D721Med (cell line): ENCODE measurements at places on chromosomes 2 and 18.

GRCh38 chr18:66156946-66157687, 406.3 kb downstream of the CDH7 start:
- no peak for DNase-seq

DNA sequence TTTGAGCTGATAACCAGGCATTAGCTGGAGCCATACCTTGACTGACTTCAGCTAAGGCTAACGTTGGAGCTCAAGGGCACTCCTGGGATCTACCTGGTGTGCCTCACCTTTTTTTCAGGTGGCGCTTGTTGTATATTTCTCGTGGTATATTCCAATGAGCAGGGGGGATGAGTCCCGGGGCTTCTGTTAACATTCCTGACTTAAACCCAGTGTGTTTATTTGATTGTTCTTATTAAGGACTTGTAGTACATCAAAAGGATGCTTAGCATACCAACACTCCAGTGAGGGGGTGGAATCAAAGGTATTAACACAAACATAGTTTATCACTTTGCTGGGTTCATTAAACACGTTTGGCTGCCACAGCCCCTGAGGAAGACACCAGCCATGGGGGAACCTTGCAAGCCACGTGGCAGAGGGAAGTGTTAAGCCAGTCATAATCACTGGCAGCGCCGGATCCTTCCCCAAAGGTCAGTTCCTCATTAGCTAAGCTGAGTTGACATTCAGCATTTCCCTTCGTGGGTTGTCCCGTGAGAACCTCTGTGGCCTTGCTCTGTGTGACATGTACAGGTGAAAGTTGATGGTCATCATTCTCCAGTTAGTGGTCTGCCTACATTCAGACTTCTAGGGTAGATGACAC, 119.5 kb upstream of the MCFD2 start:
- DNase-seq = no peak

- no peak for DNase-seq
Measured at GRCh38 chr2:96140941-96141623, 2.8 kb upstream of the ASTL start.

GRCh38 chr2:187302116-187302515, 145.9 kb downstream of the CALCRL start:
- no peak for DNase-seq

DNA sequence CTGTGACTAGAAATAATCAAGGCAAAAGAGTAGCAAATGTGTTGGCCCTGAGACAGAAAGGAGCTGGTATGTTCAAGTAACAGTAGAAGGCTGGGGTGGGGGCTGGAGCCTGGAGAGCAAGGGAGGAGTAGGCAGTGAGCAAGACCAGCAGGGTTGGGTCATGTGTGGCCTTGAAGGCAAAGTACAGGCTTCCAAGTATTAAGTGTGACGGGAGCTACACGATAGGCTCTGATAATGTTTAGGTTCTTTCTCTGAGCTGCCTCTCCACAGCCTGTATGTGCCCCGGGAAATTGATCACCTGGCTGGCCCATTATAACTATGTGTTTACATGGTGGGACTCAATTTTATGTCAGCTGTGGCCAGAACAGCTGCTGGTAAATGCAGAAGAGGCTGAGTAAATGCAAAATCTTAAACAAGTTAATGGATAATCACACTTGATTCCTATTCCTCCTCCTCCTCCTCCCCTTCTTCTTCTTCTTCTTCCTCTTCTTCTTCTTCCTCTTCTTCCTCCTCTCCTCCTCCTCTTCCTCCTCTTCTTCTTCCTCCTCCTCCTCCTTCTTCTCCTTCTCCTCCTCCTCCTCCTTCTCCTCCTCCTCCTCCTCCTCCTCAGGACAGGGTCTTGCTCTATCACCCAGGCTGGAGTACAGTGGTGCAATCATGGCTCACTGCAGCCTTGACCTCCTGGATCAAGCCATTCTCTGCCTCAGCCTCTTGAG, 9.3 kb downstream of the IL1F10 start:
- DNase-seq = no peak
